ENCODE measurements at places on chromosomes 3 and 15.

DNA sequence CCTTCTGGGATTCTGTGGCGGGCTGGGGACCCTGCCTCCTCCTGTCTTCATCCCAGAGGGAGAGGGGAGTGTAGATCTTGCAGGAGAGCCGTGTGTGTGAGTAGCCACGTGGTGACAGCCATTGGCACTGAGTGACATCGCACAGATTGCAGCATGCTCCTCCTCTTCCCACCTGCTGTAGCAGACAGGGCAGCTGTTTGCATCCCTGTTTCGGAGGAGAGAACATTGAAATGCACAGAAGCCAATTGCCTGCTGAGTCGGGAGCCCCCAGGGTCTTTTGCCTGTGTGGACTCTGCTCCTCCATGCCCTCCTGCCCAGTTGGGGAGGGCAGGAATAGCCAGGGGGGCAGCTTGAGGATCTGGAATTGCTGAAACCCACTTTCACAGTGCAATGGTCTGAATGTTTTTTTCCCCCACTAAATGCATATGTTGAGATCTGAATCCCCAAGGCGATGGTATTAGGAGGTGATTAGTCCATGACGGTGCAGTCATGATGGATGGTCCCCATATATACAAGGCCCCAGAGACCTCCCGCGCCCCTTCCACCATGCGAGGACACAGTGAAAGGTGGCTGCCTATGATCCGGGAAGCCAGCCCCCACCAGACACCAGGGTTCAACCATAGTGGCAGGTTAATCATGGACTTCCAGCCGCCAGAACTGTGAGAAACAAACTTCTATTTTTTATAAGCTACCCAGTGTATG is 66.8 kb downstream of the CHRNA7 start:
- DNase-seq = no peak

DNA sequence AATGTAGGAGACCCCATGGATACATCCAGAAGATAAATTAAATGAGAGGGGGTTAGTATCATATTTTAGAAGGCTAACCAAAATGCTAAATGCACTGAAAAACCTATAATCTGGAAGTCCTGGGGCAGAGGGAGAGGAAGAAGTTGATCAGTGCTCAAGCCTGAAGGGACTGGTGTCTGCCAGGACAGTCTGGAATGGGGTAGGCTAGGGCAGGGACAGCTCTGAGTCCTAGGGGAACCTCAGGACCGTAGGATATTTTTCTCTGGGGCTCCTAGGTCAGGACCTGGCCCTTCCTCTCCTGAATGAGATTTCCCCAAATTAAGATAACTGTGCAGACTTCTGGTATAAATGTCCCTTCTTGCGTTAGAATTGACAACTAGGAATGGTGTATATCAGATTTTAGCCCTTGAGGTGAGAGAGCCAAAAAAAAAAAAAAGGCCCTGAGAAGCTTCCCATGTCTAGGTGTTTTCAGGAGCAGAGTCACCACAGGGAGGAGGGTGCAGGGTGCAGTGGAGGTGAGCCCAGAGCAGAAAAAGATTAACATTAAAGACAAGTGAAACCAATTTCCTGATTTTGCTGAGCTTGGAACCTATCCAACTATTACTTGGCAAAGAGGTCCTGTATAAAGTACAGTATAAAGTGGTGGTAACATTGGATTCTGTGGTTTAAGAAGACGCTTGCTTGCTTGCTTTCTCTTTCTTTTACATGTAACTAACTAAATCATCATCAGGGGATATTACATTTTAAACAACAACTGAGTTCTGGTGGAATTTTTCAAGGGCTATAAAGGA is 63.5 kb downstream of the HACD2 start:
- no peak for DNase-seq

DNA sequence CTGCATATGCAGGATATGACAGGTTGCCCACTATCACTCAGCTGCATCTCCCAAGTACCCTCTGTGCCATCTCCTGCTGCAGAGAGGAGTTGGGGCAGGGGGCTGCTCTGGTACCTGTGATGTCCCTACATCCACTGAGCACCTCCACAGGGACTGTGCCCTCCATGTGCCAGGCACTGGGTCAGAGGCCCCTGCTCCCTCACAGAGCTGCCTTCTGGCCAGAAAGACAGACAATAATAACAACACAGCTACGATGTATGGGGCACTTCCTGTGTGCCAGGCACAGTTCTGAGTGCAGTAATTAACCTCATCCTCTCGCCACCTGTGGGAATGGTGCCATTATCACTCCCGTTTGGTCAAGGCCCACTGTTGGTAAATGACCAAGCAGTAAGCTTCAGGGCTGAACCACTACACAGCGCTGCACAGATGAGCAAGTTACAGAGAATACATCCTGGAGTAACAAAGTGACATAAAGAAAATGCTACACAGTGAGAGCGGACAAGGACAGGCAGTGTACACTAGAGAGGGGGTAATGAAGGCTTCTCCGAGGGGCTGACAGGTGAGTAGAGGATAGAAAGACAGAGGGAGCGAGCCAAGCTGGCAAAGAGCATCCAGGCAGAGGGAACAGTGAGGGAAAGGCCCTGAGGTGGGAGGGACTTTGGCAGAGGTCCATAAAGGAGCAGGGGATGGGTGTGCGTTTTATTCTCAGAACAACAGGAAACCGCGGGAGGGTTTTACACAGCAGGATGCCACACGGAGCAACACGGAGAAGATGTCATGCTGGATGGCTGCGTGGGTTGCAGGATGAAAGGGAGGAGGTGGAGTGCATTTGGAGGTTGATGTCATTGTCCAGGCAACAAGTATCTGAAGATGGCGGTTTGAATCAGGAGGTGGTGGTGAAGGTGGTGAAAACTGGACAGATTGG is 13.6 kb downstream of the WNT7A start:
- no peak for DNase-seq

GRCh38 chr15:66068801-66069200 is 184.7 kb downstream of the MEGF11 start:
- DNase-seq = no peak

DNA sequence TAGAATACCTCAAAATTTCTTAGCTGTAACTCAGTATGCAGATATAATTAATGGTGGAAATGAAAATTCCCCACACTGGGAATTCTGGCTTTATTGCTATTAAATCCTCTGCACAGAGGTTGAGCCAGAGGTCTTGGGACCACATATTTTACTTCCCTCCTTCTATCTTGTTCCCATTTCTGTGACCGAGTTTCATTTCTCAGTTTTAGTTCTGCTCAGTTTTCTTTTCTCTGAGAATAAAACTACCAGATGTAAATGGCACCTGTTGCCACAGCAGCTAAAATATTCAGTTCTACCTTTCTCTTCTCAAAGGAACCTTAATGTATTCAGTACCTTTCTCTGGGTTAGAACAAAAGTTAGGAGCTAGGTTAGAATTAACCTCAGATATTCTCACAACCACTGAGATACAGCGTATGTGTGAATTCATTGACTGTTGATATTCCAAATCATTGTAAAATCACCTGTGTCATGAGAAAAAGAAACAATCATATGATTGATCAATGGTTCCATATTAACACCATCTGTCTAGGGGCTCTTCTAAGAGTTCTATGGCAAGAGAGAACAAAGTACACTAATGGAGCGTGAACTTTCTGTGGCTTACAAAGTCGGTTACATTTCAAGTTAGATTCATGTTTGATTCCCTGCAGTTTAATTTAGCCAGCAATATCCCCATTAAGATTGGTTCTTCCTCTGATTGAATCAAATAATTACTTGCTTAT is 374.1 kb downstream of the EFHB start:
- DNase-seq = no peak

- DNase-seq = no peak
Observed at GRCh38 chr3:23991683-23992628, 46.9 kb downstream of the NR1D2 start.

GRCh38 chr3:194682189-194682693 is 3.4 kb upstream of the FAM43A start:
- no peak for DNase-seq

DNA sequence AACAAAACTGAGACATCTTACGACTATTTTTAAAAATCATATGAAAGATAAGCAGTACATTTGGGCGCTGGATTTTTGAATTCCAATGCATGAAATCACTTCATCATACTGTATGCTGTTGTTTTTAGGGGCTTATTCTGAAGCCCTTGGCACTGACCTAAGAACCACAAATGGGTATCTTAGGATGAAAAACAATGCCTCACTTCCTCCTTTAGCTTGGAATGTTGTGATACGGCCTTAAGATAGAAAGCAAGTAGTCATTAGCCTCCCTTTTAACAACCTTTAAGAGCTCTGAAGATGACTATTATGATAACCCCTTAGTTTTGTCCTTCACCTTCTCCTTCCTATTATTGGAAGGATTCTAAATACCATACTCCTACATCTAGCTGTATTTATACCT is 289.8 kb downstream of the ARPP21 start:
- DNase-seq = no peak

DNA sequence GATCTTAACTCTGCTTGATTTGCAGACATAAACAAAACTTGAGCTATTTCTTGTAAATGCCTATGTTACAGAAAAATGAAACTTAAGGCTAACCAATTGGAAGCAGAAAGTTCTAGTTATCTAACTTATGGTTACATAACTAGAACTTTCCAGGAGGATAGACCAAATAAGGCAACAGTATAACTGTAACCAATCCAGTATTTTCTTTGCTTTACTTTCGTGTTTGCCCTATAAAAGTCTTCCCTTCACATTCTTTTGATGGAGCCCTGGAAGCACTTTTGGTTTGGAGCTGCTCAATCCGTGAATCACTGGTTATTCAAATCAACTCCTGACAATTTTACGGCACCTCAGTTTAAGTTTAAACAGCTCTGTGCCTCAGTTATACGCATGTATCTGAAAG is 164.6 kb downstream of the SUCLG2 start:
- no peak for DNase-seq

GRCh38 chr3:29690686-29691353 is 409.9 kb downstream of the RBMS3 start:
- no peak for DNase-seq

GRCh38 chr15:66241908-66242285 is 11.7 kb downstream of the MEGF11 start:
- DNase-seq = no peak

DNA sequence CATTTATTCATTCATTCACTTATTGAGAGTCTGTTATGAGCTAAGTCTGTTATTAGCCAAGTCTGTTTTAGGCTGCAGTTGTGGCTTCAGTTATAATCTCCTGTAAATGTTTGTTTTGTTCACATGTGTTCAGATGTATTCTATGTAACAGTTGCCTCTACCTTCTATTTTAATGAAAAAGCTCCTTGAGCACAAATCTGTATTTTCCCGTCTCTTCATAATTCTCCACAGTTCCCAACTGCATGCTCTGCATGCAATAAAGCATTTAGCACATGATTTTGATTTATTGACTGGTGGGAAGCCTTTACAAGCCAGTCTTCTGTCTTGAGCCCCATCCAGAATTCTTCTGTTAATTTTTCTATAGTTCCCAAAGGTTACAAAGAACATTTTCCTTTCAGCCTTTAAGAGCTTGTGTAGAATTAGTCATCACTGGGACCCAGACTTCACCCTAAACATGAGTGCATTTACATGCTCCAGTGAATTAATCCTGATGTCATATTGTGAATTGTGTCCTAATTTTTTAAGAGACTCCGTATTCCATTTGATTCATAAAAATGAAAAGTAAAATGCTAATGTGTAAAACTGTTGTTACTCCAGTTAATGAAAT is 122.3 kb upstream of the NR2E3 start:
- no peak for DNase-seq

GRCh38 chr15:87949151-87949574 is 307.4 kb downstream of the NTRK3 start:
- DNase-seq = peak; percentile 80

GRCh38 chr3:33146791-33147445 is 33.1 kb downstream of the CRTAP start:
- no peak for DNase-seq

GRCh38 chr15:72044956-72045355 is 73.0 kb downstream of the MYO9A start:
- DNase-seq = no peak

DNA sequence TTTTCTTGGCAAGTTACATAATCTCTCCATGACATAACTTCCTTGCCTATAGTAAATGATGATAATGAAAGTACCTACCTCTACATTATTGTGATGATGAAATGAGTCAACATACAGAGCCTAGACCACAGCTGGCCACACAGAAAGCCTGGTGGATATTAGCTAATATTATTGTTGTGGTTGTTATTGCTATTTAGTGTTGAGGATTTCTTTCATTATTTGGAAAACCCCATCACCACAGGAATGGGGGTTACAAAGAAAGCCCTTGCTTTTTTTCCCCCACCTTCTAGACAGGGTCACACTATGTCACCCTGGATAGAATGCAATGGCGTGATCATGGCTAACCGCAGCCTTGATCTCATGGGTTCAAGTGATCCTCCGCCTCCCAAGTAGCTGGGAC is 125.0 kb downstream of the PDZRN3 start:
- DNase-seq = no peak

GRCh38 chr15:63528138-63528659 is 23.8 kb downstream of the USP3 start:
- DNase-seq = no peak

DNA sequence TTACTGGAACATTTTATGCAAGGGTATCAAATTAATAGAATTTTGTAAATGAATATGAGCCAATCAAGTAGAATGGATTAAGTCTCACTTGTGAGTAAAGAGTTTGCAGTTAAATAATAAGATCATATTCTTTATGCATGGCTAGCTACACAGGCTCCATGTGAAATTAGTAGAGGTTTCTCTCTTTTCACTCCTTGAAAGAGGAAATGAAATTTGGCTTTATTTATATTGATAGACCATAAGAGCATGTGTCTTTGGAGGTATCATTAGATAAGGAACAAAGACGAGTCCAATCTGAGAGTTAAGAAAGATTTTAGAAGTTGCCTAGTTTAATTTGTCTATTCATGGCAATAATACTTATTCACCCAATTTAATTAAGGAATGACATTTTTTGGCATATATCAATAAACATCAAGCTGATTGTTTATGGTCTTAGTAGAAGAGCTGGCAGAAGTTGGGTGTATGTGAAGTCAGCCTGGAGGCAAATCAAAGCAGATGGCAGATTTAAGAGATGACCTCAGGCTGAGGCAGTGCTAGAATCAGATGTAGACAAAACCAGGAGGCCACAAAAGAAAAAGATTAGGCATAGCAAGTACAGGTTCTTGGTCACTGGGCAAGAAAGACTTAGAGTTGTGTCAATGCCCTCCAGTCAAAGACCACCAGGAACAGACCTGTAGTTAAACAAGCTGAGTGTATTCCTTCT is 406.5 kb upstream of the ARHGEF26 start:
- no peak for DNase-seq

GRCh38 chr15:75164625-75165350 is 36.9 kb upstream of the C15orf39 start:
- DNase-seq = no peak

DNA sequence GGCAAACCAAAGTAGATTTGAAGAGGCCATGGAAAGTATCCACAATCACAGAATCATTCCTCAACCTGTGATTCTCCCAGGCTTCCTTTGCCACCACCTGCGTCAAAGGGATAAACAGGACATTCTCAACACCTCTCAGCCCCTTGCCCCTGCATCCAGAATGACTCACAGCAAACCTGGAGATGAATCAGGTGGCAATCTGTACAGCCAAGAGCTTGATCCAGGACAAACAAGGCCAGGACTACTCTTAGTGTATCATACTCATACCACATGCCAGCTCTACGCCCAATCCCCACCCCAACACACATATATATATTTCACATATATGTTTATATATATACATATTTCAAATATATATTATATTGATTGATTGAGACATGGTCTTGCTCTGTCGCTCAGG is 23.6 kb upstream of the C3orf62 start:
- no peak for DNase-seq

- DNase-seq = no peak
Observed at GRCh38 chr3:58526515-58526957, 10.5 kb downstream of the ACOX2 start.

GRCh38 chr3:179991104-179991503 is 45.6 kb downstream of the PEX5L start:
- DNase-seq = no peak

GRCh38 chr3:66021731-66022131 is 17.0 kb downstream of the MAGI1 start:
- DNase-seq = no peak

Data from suprapubic skin (tissue), 4 donors.